ENCODE measurements at places on chromosomes 2 and 18.

DNA sequence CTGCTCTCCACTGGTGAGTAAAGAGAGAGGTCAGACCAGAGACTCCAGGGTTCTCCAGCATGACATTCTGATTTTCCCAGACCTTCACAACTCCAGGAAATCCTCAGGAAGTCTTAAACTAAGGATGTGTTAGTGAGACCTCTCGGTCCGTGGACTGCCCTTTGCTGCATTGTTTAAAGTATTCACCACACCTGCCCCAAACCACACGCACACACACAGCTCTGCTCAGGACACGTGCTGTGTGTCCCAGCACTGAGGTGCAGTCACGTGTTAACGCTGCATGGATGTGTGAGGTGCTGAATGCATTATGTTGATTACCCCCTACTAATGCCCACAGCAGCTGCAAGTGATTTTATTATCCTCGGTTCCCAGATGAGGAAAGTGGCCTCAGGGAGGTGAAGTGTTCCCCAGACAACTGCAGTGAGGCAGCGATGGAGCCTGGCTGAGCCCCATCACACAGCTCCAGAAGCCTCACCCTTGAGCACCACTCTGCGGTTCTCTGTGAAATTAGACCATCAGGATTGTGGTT is 68.4 kb downstream of the TRAPPC12 start:
- no peak for DNase-seq

DNA sequence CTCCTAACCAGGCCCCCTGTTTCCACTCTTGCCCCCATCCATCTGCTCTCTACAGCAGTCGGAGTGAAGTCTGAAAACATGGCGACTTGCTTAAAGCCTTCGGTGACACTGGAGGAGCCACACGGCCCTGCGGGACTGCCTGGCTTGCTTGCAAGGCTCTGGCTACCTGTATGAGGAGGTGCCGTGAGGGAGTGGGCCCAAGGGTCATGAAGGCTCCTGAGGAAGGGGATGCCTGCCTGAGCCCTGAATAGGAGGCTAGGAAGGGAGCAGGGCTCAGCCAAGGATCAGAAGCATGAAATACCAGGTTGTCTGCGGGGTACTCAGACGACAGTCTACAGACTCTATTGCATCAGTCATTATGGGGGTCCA is 75.4 kb downstream of the EMX1 start:
- no peak for DNase-seq

- no peak for DNase-seq
These were observed 15.4 kb upstream of the STAT1 start for GRCh38 chr2:191029280-191029950.

DNA sequence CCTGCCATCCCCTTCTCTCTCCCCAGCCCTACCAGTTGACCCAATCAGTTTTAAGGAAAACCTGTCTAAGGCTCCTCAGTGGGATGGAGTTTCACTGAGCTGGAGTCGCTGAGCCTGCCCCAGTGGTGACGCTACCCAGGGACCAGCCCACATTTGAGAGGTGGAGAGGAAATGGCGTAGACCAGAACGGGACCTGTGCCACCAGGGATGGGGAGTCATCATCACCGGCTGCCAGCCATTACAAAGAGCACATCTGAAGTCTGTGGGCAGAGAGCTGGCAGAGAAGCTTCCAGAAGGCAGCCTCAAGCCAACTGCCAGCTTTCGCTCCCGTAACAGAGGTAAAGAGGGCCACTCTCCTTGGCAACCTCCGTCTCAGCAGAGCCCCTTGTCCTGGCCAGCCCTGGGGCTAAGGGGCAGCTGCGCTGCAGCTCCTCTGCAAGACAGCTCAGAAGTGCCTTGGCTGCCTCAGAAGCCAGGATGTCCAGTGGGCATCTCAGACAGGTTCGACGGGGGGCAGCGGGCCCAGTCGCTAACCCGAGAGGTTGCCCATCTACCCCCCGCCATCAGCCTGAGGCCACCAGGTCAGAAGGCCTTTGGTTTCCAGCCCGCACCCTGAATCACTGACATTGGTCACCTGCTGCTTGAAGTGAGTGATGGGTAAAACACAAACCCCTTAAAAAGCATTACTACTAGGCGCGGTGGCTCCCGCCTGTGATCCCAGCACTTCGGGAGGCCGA is 15.4 kb downstream of the SDC1 start:
- no peak for DNase-seq

DNA sequence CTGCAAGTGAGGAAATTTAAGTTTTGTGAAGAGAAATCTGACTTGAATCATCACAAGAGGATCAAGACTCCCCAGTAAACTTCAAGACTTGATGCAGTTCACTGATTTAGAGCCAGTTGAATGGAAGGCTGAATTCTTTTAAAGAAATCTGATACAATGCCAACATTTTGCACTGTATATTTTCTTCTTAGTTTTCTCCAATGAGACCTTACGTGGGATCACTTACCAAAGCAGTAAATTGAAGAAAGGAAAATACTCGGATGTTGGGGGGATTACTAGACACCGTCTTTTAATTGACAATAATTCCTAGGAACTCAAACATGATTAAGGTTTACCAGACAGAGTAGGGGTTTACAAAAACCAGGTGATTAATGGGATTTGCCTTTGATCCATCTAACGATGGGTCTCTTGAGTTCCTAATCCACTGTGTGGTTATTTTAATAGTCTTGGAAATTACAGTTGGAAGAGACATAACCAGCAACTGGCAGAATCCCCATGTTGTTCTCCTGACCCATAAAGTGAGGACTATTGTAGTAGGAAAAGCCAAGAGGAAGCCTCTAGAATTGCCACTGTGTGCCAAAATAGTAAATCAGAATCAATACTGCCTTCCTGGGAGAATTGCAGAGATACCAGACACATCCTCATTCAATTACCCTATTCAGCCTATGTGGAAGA is 354.5 kb downstream of the PID1 start:
- no peak for DNase-seq

GRCh38 chr2:237863689-237864443 is 4.4 kb downstream of the RAMP1 start:
- no peak for DNase-seq

- DNase-seq: no peak
These were observed 601.8 kb downstream of the LRP1B start for GRCh38 chr2:141528990-141529389.

DNA sequence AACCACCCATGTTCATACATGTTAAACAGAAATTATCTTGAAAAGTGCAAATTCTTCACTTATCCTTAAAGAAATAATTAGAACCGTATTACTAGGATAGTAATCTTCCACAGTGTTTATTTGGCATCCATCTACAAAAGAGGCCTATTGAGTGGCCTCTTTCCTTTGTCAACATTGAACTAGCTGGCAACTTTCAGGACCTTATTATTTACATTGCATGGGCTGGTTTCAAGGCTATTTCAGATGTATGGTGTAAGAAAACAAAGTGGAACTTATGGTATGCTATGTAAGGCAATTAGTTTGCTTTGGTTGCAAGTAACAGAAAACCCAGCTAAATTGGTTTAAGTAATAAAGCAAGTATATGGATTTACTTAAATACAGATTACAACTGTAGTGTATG is 324.6 kb downstream of the RBM43 start:
- DNase-seq: no peak

- DNase-seq: no peak
These were observed 119.3 kb downstream of the ABCA12 start for GRCh38 chr2:215019085-215019484.

DNA sequence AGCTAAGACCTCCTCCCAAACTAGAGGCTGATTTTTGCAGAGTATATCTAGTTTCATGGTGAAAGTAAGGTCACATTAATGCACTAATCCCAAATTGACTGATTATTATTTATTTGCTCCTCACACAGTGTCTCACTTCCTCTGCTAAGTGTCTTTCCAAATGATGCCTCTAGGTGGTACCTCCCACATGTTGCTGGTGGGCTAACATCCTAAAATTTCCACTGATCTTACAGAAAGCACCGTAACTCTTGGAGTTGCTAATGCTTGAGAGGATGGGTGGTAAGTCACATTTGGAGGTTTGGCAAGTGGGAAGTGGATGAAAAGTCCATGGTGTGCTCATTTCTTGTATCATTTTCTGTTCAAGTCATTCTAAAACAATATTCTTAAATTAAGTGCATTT is 428.7 kb upstream of the GYPC start:
- no peak for DNase-seq

DNA sequence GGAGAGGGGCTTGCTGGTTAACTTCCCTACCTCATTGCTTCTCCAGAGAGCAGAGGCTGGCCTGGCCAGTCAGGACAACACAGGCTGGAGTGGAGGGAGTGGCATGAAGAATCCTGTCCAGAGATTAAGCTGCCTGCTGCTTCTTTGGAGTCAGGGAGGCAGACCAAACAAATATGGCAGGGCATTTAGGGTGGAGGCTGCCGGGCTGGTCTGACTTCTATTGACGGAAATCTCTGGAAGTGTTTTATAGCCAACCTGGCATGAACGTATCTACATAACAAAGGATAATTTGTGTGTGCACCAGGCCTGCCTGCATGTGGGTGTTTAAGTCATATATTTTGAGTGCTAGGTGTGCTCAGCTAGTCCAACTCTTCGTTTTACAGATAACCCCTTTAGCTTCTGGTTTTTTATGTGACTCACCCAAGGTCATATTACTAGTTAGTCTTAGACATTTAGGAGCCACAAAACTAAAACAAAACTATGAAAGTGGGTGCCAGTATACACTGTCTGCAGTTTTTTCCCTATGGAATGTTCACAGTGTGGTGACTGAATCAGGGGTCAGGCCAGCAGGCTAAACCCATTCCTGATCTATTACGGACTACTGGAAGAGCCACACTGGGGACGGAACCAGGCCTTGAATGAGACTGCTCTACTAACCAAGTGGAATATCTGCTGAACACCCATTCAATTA is 5.5 kb downstream of the NPC1 start:
- DNase-seq: no peak

DNA sequence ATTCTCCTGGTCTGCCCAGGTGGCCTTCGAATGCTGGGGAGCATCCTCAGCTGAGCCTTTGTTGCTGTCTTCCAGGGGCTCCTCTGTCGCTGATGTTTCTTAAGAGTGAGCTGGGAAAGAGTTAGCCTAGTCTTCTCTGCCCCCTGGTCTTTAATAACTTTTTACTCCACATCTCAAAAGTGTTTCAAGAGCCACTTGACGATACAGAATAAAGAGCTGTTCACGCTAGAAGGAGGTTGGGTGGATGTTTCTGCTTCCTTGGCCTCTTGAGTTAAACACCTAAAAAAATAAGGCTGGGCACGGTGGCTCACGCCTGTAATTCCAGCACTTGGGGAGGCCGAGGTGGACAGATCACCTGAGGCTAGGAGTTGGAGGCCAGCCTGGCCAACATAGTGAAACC is 2.8 kb upstream of the BUB1 start:
- no peak for DNase-seq

DNA sequence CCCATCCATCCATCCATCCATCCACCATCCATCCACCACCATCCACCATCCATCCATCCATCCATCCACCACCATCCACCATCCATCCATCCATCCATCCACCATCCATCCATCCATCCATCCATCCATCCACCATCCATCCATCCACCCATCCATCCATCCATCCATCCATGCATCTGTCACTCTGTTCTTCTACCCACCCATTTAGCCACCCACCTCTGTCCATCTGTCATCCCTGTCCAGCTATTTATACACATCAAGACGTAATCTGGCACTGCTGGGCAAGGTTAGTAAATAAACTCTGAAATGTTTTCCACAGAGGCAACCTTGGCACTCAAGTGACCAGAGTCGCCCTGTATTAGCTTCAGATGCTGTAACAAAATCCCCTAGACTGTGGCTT is 120.9 kb downstream of the RTP5 start:
- no peak for DNase-seq

- DNase-seq: no peak
These were observed 96.3 kb downstream of the SH3RF3 start for GRCh38 chr2:109225170-109225782.

DNA sequence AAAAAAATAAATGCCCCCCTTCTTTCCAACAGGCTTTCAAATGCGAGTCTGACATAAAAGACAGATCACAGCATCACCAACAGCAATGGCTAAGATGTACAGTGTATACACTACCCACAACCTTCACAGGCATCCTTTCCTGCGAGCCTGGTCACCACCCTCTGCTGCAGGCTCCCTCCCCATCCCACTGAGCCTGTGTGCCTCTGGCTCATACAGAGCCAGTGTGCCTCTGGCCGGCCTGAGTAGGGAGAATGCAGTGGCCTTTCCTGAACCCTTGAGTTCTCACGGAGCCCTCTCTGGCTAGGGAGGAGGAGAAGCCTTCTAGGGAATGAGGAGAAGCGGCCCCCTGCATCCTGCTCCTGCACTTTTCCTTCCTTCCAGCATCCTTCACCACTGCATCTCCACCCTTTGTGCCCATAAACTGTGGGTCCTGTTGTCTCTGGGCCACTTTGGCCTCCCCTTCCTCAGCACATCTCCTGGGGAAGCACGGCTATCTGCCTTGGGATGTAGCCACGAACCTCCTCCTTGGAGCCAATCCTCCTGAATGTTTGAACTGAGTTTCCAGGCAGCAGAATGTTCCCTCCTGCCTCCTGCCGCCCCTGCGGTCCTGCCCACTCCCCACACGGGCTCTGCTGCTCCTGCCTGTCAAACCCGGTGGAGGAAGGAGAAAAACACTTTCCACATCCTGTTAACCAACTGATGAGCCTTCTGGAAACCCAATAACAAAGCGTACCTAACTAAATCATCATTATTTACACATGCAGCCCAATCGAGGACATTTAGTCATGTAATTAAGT is 22.5 kb downstream of the GYPC start:
- DNase-seq: no peak

DNA sequence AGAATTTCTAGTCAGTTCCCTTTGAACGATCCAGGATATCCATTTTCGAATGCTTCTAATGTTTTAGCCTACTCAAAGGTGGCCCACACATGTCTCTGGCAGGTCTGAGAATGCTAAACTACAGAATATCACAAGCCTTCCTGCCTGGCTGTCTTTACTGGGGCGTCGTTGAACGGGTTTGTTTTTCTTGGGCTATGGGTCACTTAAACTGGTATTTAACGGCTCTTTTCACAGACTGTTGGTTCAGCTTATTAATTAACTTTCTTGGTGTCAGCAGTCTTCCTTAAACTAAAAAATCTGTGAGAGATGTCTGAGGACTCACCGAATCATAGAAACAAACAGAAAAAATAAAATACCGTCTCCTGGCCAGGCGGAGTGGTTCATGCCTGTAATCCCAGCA is 563.2 kb upstream of the NRP2 start:
- DNase-seq: no peak

GRCh38 chr18:50751490-50751889 is 68.3 kb downstream of the MRO start:
- DNase-seq: no peak

- DNase-seq: no peak
These were observed 80.6 kb downstream of the TRABD2A start for GRCh38 chr2:84800194-84800805.
